Retina (tissue), 1 donor: ENCODE measurements at places on chromosomes 6 and 20.

- no peak for DNase-seq
Observed at GRCh38 chr6:2793534-2794151, 28.4 kb downstream of the WRNIP1 start.

GRCh38 chr6:125988280-125988679 lies 1.9 kb downstream of the TRMT11 start:
- no peak for DNase-seq

DNA sequence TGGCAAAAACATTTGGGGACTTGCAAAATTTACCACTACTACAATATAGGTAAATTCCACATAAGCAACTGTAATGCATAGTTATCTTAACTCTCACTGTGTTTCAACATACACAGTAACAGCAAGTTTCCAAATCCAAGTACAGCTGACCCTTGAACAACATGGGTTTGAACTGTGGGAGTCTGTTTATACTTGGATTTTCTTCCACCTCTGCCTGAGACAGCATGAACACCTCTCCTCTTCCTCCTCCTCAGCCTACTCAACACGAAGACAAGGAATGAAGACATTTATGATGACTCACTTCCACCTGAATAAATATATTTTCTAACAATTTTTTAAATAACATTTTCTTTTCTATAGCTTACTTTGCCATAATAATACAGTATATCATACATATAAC lies 25.6 kb downstream of the MAN1A1 start:
- no peak for DNase-seq

DNA sequence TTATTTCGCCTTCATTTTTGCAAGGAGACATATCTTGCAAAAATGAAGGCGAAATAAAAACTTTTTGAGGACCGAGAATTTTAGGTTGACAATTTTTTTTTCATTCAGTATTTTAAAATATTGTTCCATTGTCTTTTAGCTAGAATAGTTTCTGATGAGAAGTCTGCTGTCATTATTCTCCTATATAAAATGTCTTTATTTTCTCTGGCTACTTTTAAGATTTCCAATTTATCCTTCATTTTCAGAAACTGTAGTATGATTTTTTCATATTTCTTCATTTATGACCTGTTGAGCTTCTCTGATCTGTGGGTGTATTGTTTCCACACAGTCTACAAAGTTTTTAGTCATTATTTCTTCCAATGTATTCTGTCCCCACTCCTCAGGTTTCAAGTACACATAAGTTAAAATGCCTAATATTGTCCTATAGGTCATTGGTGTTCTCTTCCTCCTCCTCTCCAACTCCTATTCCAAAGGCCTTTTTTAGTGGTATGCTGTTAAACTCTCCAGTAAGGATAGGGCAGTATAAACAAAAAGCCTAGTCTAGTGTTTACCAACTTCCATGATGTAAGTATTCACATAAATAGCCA lies 15.7 kb downstream of the AHI1 start:
- no peak for DNase-seq

- DNase-seq: no peak
Observed at GRCh38 chr20:37505263-37506151, 15.5 kb upstream of the NNAT start.

- DNase-seq: no peak
Observed at GRCh38 chr20:53503517-53503919, 90.1 kb downstream of the ZNF217 start.

DNA sequence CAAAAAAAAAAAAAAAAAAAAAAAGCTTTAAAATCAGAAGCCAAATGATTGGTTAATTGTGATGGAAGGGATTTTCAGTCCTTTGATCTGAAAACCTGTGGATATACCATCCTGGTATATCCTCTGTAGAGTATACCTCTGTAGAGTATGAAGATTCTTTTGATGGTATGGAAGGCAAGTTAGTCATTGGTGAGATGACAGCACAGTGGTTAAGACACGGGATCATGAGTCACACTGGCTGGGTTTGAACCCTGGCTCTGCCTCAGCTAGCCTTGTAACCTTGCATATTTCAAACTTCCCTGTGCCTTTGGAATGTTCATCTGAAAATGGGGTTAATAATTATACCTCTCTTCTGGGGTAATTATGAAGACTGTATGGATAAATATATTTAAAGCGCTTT lies 179.3 kb downstream of the CARMIL1 start:
- no peak for DNase-seq

DNA sequence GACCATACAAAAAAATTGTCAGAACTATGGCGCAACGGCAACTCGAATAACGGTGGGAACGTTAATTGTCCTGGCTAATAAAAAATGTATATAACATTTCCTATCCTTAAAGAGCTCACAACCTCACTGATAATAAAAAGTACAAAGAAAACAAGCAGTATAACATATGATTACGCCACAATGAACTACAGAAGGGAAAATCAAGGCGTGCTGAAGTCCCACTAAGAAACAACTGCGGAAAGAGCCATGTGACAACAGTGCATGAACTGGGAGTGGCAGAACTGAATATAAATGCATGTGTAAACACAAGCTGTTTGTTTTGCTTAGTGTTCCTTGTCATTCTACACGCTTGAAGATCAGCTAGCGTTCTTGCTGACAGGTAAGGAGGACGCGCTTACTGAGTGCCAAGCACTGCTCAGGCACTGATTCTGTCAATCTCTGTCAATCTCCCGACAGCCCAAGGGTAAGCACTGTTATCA lies 466 bp upstream of the PSMB1 start:
- no peak for DNase-seq

DNA sequence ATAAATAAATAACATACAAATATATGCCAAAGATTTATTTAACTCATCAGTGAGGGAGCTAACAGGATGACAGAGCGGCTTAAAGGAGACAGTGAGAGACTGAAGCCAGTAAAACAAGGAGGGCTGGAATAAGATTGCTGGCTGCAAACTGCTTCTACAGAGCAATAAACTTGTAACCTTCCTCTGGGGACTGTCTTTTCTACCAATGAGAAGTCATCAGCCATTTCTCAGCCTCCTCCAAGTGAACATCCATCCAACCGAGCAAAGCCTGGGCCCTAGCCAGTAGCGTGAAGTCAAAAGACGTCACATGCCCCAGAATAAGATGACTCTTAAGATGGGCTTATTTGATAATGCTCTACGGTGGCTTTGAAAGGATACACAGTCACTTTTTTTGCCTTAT lies 42.5 kb downstream of the CPXM1 start:
- no peak for DNase-seq

DNA sequence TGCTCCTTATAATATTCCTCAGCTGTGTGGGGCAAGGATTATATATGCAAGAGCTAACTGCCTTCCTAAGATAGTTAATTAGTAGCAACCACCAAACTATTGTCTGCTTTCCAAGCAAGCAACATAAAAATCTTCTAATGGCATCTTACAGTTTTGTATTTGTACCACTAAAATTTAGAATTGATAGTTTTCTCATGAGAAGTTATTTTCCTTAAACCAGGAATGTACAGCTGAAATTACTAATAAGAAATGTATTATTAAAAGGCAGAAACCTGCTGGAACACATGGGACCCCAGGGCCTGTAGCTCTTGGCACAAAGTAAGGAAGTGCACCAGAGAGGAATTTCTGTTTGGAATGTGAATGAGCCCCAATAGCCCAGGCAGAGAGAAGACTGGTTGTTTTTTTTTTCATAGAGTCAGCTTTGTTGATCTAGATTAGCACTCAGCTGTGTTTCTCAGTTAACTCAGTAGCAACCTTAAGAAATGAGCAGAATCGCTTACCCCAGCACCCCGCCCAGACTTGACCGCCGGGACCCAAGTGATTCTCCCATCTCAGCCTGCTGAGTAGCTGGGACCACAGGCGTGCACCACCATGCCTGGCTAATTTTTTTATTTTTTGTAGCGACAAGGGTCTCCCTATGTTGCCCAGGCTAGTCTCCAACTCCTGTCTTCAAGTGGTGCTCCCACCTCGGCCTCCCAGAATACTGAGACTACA lies 2.6 kb downstream of the MGME1 start:
- peak; percentile 34 for DNase-seq

DNA sequence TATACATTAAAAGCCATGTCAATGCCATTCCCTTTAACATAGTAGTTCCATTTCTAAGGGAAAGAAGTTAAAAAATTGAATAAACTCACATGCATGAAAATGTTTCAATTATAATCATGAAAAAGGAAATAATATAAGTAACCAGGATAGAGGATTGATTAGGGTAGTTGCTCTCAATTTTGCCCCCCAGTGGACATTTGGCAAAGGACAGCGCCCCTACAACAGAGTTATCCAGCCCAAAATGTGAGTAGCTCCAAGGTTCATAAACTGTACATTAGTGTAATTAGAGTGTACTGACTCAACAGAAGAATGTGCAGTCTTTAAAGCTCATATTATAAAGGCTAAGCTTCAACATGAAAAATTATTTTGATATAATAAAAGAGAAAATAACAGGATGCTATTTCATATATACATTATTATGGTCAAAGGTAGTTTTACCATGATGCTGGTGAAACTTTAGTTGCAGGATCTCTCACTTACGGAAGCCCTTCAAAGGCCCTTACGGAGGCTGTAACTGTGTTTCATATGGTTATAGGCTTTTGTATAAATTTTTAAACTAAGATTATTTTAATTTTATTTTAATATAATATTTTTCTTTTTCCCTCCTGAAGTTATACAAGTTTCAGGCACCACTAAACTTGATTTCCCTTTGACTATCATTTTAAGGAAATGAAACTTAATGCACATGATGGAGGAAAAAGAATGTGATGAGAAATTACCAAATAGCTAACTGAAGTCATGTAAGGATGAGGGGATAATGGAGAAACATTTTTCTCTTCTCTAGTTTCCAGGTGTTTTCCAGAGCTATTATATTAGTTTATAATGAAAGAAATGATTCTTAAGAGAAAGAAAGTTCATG lies 403.6 kb downstream of the PLCB1 start:
- DNase-seq: no peak

- DNase-seq: no peak
Observed at GRCh38 chr6:149854532-149854931, 9.6 kb downstream of the LRP11 start.

DNA sequence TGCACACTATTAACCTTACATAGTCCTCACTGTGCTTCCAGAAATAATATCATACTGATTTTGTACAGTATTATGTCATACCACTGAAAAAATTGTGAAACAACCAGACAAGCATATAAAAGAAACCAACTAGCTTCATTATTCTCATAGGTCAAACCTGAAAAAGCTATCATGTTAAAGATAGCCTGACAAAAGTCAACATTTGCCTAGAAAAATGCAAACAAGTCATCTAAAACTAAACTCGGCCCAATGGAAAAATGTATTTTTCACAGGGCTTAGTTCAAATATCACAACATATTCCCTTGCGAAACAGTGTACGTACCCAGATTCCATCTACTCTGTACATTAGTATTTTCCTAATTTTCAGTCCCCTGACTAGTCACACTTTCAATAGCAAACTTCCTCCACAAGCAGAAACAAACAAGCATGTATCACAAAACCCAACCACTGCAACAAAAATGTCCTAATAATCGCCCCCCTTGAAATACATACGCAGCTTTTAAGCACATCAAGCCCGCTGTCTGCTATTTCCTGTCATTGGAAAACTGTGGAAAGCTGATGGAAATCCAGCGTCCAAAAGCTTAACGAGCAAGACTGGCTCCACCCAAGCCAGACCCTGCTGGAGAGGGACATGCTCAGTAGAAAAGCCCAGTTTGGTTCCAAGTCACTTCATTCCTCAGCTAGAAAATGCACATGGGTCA lies 93.1 kb downstream of the EPB41L2 start:
- DNase-seq: no peak

- no peak for DNase-seq
Observed at GRCh38 chr6:169254456-169255316, 1.0 kb upstream of the THBS2 start.

- DNase-seq: no peak
Observed at GRCh38 chr20:35434085-35435005, 3.7 kb downstream of the GDF5 start.

- DNase-seq: no peak
Observed at GRCh38 chr6:31363811-31364210, 6.8 kb upstream of the HLA-B start.

GRCh38 chr20:35318502-35319157 lies 26.4 kb upstream of the FAM83C start:
- no peak for DNase-seq

- no peak for DNase-seq
Observed at GRCh38 chr6:210104-210456, 82.2 kb upstream of the DUSP22 start.

DNA sequence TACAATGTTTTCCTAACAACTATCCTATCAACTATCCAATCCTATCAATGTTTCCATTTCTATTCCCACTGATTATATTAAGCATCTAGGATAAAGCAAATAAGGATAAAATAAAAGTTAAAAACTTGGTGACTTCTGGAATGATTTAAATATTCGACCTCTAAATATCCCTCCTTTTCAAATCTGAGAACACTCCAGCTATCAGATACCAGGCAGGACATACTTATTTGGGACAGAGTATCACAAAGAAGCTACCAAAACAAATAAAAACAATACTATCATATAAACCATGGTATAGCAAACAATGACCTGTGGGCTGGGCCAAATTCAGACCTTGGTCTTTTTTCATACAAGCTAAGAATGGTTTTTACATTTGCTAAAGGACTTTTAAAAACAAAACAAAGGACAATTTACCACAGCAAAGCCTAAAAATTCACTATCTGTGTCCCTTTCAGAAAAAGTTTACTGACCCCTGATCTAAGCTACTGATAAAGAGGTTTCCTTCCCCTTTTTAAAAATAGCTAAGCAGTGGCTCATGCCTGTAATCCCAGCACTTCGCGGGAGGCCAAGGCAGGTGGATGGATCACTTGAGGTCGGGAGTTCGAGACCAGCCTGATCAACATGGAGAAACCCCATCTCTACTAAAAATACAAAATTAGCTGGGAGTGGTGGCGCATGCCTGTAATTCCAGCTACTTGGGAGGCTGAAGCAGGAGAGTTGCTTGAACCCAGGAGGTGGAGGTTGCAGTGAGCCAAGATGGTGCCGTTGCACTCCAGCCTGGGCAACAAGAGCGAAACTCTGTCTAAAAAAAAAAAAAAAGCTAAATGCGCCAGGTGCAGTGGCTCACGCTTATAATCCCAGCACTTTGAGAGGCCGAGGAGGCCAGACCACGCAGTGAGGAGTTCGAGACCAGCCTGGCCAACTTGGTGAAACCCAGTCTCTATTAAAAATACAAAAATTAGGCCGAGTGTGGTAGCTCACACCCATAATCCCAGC lies 6.0 kb downstream of the NUP153 start:
- no peak for DNase-seq

DNA sequence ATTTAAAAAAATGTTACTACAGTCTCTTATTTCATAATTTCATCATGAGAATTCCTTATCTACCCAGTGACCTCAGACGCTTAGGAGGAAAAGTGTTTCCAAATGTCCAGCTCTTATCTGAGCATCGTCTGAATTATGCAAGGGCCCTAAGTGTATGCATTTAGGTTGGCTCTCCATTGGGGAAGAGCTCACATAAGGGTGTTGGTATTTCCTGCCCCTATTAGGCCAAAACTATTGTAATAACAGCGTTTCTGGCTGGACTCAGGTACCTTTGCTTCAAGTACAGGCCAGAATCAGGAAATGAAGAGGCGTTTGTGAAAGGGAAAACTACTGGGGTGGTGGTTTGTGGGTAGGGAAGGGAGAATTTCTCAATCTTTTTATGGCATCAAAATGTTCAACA lies 40.4 kb upstream of the SGK1 start:
- DNase-seq: no peak
